ENCODE measurements at places on chromosomes 1 and 21.

DNA sequence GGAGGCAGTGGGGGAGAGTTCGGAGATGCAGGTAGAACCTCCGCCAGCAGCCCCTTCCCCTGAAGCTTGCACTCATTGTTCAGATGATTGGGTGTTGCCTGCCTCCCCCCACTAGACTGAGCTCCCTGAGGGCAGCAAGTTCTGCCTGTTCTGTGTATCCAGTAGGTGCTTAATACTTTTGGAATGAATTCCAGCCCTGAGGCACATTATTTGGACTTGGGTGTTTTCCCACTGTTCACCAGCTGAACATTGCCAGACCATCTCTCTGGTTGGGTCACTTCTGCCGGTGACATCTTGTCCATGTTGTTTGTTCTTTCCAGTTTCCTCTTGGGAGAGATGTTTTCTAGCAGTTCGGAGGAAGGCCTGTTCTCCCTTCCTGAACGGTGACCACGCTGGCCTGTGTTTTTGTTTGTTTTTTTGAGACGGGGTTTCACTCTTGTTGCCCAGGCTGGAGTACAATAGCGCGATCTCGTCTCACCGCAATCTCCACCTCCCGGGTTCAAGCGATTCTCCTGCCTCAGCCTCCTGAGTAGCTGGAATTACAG lies 48.7 kb downstream of the SPSB1 start:
- DNase-seq = no peak

DNA sequence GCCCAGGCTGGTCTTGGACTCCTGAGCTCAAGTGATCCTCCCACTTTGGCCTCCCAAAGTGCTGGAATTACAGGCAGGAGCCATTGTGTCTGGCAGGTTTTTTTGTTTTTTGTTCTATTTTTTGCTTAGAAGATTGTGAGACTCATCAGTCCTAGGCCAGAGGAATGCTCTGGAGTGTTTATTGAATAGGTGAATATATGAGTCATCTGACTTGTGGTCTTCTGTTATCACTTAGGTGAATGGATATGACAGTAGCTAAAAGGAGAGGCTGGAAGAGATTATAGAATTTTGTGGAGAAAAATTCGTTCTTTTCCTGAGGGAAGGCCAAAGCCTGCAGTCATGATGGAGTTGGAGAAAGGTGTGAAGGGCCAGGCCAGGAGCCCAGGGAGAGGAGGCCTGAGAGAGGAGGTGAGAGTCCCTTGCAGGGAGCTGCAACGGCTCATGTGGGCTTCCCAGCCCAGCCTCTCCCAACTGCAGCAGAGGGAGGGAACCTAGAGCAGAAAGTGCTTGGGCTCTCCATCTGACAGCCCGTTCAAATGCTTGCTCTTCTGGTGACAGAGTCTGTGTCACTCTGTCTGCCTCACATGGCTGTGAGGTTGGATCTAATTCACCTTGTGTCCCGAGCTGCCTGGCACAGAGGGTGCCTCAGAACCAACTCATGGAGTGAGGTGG lies 31.6 kb upstream of the ACOT11 start:
- peak; percentile 13 for DNase-seq

- no peak for DNase-seq
Measured at GRCh38 chr1:103958699-103959098, 209.0 kb downstream of the AMY1C start.

- DNase-seq = peak; percentile 90
Measured at GRCh38 chr1:221612047-221612777, 129.7 kb downstream of the DUSP10 start.

DNA sequence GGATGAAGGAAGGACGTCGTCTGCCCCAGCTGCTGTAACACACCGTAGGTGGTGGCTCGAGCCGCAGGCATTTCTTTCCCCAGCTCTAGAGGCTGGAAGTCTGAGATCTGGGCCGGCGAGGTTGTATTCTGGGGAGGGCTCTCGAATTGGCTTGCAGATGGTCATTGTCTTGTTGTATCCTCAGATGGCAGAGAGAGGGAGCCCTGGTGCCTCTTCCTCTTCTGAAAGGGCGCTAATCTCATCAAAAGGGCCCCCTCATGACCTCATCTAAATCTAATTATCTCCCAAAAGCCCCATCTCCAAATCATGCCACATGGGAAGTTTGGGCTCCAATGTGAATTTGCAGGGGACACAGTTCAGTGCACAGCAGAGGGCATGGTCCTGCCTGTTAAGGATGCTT lies 109.0 kb downstream of the SIK1 start:
- no peak for DNase-seq

DNA sequence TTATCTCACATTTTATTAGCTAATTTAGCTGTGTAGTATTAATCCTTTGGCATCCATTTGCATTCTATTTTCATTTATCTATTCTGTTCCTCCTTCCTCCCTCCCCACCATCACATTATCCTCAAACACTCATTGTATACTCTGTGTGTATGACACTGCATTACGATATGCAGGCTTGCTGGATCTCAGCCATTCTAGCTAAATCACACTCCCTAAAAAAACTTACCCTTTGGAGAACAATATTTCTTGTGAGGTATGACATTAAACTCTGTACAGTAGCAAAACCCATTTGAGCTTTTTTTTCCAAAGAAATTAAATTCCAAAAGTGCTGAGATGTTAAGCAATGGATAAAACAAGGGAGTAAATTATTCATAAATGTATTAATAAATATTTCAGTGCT lies 11.4 kb upstream of the RAB3GAP2 start:
- no peak for DNase-seq

DNA sequence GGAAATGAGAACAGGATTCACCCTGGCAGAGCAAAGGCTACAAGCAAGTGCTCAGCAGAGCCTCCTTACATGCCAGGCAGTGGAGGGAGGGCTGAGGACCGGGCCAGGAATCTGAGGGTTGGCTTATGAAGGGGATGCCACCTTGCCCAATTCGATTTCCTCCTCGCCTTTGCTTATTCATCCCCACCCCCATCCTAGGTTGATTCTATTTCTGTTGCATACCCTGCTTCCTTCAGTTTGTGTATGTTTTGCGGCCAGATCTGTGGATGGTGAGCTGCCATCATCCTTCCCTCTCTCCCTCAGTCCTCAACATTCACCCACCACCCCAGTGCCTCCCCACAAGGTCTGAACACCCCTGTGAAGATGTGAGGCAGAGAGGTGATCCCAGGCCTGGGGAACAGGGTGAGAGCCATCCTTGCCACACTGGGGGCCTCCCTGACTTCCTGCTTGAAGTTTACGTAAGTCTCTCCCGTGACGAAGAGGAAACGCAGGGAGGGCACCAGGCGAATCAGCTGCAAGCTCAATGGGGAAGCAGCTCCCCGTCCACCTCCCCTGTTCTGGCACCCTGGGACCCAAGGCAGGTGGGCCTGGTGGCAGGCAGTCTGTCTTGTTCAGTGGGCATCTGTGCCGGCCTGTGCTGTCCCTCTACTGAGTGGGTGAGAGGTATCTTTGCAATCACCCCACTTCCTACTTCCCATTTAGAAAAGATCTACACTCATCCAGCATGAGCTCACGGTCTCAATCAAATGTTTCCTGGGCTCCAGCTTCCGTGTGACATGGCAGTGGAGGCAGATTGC lies 50.6 kb upstream of the CNTN2 start:
- no peak for DNase-seq

GRCh38 chr1:2229037-2229864 lies 1.1 kb downstream of the SKI start:
- peak; percentile 78 for DNase-seq

DNA sequence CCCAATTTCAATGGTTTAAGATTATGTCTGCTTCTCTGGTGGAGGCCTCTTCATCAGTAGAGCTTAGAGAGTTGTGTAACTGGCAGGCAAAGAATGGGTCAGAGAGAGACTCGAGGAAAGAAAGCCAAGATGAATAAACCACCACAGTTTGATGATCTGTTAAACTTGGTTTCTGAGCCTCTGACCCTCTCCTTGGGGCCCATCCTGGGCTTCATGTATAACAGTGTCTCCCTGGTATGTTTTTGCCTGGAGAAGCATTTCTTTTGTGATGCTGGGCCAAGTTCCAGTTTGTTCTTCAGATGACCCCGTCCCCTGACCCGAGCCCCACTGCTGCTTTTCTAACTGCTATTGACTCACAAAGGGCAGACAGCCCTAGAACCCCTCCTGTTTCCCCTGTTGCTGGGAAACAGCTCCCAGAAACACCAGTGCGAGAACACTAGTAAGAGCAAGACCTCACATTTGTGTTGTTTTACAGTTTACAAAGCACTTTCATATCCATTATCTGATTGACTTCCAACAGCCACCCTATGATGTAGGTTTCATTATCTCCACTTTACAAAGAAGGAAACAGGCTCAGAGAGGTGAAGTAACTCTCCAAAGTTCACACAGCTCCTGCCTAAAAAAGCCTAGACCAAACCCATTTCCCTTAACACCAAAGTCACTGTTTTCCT lies 9.0 kb downstream of the CD2 start:
- peak; percentile 22 for DNase-seq

DNA sequence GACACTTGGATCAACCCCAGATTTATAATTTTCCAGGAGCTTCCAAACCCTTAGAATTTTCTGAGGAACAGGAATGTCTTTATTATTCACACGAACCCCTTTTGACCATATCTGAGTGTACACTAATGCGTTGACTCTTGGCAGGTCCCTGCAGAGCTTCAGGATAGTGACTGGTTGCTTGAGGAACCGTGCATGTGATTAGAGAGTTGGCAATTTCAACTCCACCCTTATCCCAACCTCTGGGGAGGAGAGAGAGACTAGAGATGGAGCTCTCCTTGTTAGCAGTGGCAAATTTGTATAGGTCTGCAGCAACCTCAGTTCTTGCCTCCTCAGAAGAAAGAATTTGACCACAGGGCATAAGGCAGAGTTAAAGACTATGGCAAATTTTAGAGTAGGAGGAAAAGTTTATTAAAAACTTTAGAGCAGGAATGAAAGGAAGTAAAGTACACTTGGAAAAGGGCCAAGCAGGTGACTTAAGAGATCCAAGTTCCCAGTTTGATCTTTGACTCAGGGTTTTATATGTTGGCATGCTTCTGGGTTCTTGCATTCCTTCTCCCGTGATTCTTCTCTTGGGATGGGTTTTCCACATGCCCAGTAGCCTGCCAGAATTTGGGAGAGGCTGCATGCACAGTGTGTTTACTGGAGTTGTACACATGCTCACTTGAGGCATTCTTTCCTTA lies 93.8 kb upstream of the ETV3 start:
- DNase-seq = no peak

- DNase-seq = peak; percentile 21
Measured at GRCh38 chr1:101365186-101365585, 128.4 kb downstream of the S1PR1 start.

DNA sequence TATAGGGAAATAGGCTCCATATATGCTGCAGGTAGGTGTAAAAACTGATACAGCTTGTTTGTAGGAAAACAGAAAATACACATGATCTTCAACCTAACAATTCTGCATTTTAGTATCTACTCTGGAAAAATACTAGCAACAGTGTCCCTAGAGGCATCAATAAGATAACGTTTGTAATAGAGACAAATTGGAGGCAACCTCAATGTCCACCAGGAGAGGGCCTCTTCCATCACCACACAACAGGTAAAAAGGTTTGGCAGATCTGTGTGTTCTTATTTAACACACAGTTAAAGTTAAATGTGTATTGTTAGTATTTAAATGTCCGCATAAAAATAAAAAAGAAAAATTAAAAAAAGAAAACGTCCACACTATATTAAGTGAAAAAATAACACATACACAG lies 5.4 kb downstream of the EIF2D start:
- DNase-seq = peak; percentile 22

GRCh38 chr1:92476071-92476631 lies 10.6 kb downstream of the GFI1 start:
- no peak for DNase-seq

DNA sequence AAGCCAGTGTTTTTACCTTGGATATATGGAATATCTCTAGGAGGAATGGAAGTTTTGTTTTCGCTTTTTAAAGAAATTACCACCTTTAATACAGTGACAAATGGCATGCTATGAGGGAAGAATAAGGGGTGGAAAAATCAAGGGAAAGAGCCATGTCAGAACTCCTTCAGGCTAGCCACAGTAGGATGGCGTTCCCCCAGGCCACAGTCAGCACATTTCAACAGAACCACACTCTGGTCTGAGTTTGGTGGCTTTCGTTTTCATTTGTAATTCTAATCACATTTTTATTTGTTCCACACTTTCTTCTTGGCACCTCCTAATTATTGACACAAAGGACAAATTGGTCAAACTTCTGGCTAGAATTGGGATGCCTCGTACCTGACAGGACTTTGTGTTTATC lies 60.3 kb upstream of the RCOR3 start:
- no peak for DNase-seq

DNA sequence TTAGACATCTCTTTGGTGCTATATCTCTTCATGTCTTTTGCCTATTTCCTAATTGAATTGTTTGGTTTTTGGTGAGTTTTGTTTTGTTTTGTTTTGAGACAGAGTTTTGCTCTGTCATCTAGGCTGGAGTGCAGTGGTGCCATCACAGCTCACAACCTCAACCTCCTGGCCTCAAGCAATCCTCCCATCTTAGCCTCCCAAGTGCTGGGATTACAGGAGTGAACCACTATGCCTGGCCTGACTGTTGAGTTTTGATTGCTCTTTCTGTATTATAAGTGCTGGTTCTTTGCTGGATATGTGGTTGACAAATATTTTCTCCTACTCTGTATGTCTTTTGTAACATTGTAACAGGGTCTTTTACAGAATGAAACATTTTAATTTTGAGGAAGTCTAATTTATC lies 38.0 kb downstream of the NAV1 start:
- DNase-seq = no peak

- DNase-seq = no peak
Measured at GRCh38 chr1:24934310-24935195, 4.5 kb upstream of the RUNX3 start.

- DNase-seq = no peak
Measured at GRCh38 chr21:34696121-34696520, 27.3 kb downstream of the CLIC6 start.

GRCh38 chr1:44347280-44347679 lies 7.8 kb downstream of the ERI3 start:
- peak; percentile 87 for DNase-seq

GRCh38 chr1:190904091-190904695 lies 426.5 kb upstream of the BRINP3 start:
- DNase-seq = peak; percentile 19

DNA sequence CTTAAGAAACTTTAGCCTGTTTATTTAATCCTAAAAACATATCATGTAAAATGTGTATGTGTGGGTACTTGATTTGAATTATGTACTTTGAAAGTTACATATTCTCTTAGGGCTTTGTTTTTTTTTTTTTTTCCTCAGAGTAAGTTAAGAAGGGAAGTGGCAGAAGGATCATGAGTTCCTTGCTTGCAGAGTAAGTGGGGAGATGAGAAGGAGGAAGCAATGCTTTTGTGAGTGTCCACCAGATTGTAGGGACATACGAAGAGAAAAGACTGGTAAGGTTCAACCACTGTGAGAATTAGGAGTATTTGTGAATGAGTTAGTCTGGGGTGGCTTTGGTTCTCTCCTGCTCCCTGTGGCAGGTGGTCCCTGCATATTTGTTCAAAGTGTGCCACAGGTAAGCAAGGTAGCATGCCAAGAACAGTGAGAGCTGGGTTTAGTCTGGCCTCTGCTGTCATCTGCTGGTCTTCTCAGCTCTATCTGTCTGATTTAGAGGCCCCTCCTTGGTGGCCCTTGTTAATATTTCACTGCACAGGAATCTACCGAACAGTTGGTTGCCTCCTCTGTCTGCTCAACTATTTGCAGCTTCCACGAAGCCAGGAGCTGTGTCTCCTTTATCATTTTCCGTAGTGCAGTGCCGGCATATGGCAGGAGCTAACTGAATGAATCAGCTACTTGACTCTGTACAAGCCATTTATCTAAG lies 9.5 kb downstream of the DNM3 start:
- no peak for DNase-seq

- no peak for DNase-seq
Measured at GRCh38 chr1:113692342-113692741, 66.9 kb downstream of the PHTF1 start.

GRCh38 chr1:10646347-10646861 lies 150.0 kb downstream of the CASZ1 start:
- peak; percentile 51 for DNase-seq

GRCh38 chr1:20224546-20224945 lies 38.2 kb upstream of the PLA2G2C start:
- no peak for DNase-seq
